ENCODE measurements at places on chromosomes 2 and 18.

GRCh38 chr2:168136392-168136977 lies 110.9 kb downstream of the STK39 start:
- DNase-seq = peak; percentile 55

- DNase-seq = no peak
These were observed 93.4 kb downstream of the PTGR3 start for GRCh38 chr18:75115514-75115913.

GRCh38 chr18:79533591-79533990 lies 137.9 kb downstream of the NFATC1 start:
- no peak for DNase-seq

- no peak for DNase-seq
These were observed 80.8 kb downstream of the GAREM1 start for GRCh38 chr18:32389858-32390257.

- DNase-seq = no peak
These were observed 36.9 kb upstream of the RAB31 start for GRCh38 chr18:9671214-9671613.

GRCh38 chr2:197972061-197972460 lies 167.7 kb downstream of the PLCL1 start:
- DNase-seq = no peak

DNA sequence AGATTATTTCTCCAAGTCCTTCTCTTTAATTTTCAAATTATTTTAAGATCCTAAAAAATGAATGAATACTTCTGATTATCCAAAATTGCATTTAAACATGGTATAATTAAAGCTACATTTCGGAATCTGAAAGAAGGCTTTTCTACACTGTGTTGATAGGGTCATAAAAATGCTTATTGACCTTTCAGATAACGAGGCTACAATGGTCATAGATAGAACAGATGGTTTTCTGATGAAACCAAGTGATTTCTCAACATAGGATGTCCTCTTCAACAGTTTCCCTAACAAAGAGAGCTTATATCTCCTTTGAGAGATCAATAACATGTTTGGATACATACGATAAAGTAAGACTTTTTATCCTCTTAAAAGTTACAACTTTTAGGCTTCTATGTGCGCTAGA lies 201.1 kb downstream of the PTH2R start:
- DNase-seq = no peak

DNA sequence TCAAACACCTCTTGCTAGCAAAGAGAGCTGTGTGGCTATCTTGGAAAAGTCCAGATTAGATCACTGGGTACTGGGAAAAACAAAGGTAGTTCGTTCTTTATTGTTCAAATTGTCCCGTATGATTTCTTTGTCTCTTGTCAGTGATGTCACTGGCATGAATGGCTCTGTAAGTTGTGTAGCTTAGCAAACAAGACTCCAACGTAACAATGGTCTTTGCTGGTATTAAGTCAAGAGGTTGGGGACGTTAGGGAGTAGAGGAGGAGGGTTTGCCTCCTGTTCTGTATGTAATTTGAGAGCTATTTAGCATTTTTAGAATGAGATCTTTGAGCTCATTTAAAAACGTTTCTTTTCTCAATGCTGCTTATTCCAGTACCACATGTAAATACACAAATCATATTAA lies 216.5 kb upstream of the SP5 start:
- no peak for DNase-seq

DNA sequence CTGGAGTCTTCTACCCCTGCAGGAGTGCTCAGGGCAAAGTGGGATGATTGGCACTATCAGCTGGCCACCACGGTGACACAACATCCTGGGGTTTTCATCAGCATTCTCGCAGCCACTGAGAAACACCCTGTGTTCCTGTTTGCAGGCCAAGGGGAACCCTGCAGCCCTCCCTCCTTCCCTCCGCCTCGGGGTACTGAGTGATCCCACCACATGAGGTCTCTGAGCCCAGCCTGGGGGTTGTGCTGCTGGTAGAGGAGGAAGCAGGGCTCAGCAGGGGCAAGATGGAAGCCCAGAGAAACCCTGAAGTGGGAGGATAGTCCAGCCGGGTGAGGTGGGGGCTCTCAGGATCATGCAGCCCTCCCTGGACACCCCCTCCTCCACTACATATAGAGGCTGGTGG lies at the start of gene OXER1:
OXER1 (minus strand) TSS at position 40 of the 400 bp plus-strand sequence. CDS start 73 bp downstream, outside the sequence.
- peak; percentile 47 for DNase-seq

GRCh38 chr18:76013057-76013456 lies 482.0 kb downstream of the ZNF516 start:
- no peak for DNase-seq

DNA sequence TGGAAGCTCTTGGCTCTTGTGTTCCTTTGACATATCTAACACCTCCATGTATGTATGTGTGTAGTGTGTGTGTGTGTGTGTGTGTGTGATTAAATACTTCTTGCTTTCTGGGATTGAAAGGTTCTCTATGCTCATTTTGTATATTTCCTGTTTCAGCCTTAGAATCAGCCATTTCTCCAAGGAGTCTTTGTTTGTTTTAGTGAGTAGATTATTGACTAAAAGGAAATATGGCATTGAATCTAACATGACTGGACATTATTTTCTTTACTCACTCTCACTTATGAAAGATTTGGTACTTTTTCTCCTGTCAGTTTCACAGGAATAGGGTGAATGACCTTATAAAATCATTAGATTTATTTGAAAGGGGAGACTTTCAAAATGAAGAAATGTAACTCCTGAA lies 413.8 kb upstream of the SLC14A2 start:
- no peak for DNase-seq

DNA sequence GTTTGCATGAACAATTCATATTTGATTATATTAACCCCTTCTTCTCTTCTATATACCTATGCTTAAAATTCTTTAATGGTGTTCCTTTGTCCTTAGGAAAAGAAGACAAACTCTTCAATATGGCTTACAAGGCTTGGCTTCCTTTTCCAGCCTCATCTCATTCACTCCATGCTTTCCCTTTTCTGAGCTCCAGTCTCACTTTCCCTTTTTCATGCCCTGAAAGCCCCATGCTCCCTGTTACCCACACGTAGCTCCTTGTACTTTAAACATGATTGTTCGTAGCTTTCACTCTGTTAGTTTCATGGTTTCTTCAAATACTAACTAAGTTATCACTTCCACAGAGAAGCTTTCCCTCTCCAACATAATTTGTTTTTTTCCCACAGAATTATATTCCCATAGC lies 161.3 kb downstream of the UBE2E3 start:
- no peak for DNase-seq

- no peak for DNase-seq
These were observed 18.3 kb upstream of the ALLC start for GRCh38 chr2:3639653-3640052.

DNA sequence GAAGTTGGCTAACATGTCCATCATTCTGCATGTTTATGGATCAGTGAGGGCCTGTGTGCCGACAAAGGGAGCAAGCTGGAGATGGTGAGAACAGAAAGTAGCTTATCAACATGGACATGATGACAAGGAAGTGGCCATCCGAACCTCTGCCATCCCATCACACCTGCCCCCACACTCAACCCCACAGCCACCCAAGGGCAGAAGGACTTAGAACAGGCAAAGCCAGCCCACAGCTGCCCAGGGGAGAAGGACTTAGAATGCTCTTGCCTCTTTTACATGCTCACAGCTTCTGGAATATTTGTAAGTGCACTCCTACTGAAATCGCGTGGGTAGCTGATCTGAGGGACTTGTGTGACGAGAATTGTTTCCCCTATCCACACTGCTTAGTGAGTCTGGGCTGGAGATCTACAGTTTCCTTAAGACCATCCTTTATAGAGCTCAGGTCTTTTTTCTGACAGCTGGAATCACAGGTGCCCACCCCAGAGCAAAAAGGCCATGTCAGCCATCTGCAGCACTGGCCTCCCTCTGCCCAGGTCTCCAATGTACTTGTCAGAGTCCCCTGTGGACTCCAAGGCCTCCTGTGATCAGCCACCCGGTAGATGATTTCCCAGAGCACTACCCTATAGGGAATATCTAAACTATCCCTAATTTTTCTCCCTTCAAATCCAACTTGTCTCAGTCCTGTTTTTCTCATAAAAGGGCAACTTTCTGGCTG lies 154.1 kb downstream of the SMAD7 start:
- DNase-seq = no peak

DNA sequence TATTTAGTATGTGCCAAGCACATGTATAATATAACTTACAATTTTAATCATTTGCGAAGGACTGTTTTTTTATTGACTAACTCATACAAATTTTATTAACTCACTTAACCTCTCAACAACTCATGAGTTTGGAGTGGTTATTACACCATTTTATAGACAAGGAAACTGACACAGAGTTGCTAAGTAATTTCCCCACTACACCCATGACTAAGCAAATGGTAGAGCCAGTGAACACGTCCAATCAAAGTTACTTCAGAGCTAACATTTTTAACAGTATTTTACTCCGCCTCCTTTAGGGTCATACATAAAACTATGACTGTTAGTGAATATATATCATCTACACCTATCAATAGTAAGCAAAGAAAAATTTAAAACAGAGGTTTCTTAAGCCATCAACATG lies 556.7 kb upstream of the FSIP2 start:
- no peak for DNase-seq

- DNase-seq = no peak
These were observed 33.4 kb downstream of the XRCC5 start for GRCh38 chr2:216142540-216142939.

GRCh38 chr2:234488913-234489451 lies 7.9 kb downstream of the ARL4C start:
- DNase-seq = peak; percentile 86

- no peak for DNase-seq
These were observed 223.1 kb downstream of the GLI2 start for GRCh38 chr2:120958623-120959366.

GRCh38 chr18:51211552-51211951 lies 14.1 kb upstream of the MEX3C start:
- peak; percentile 63 for DNase-seq

DNA sequence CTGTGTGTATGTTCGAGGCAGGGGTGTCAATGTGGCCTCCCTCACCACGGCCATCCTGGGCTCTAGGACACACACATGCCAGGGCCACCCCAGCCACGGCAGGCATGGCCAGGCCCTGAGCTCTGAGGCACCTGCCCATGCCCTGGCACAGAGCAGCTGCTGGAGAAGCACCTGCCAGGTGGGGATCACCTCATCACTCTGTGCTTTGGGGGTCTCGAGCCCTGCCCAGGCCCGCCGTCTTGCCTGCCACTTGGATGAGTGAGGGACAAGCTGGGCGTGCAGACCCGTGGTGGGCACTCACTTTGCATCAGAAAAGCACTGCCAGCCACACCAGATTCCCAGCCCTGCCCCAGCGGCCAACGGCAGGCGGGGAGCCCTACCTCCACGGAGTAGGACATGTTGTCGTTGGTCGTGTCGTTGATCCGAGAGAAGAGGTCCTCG lies 33.1 kb downstream of the KIF1A start:
- DNase-seq = no peak

DNA sequence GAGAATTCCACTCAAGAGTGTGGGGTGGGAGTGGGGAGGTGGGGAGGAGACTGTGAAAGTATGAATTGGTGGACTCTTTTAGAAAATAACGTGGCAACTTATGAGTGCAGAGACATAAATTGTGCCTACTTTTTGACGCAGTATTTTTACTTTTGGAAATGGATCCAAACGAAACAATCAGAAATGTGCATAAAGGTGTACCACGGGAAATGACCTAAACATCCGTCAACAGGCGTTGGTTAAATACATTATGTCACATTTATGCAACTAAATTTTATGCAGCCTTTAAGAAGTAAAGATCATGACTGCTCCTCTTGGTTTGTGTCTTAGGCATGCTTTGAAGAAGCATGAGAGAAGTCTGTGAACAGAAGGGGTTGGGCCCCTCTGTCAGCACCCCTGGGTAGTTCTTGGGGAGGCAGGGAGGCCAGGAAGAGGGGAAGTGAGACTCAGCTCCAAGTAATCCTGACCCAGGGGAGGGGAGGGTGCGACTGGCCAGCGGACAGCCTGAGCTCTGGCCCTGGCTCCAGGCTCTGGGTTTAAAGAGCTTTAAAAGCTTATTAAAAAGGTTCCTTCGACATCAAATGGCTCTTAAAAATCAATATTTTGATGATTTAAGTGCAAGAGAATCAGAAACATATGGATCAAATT lies 126.4 kb upstream of the HAAO start:
- no peak for DNase-seq

DNA sequence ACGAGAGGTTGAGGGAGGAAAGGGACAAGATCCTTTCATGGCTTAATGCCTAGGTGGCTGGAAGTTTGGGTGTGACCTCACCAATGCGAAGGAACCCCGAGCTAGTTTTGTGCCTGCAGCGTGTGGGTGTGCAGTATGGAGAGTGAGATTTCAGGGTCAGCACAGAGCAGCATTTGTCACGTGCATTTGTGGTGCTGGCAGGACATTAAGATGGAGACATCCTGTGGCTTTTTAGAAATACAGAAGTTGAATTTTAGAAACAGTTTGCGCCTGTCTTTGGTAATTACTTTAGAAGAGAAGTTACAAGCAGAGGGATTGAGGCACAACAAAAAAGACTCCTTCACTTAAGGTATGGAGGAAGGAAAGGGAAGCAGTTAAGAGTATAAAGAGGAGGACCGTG lies 258.2 kb upstream of the THUMPD2 start:
- DNase-seq = no peak

GRCh38 chr2:240170354-240170735 lies 29.9 kb upstream of the OTOS start:
- no peak for DNase-seq

GRCh38 chr2:47639467-47639866 lies 143.5 kb upstream of the MSH6 start:
- no peak for DNase-seq

DNA sequence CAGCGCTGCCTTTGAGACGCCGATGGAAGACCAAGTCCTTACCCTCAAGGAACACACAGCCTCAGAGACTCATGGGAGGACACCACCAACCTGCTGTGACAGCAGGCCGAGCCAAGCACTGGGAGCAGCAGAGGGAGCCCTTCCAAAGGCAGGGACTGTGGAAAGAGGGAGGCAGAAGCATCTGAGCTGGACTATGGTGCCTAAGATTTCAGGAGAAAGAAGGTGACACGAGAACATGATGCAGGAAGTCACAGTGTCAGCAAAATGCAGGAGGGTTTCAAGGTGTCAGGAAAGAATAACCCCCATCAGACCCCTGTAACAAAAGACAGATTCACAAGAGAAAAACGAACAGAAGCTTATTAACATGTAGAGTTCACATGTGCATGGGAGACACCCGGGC lies 24.2 kb upstream of the COX7A2L start:
- no peak for DNase-seq

GRCh38 chr2:234999740-235000425 lies 48.1 kb downstream of the SH3BP4 start:
- no peak for DNase-seq

GRCh38 chr18:21262979-21263378 lies 20.9 kb downstream of the GREB1L start:
- no peak for DNase-seq

- no peak for DNase-seq
These were observed 135.2 kb downstream of the RTN4 start for GRCh38 chr2:54915101-54915500.

DNA sequence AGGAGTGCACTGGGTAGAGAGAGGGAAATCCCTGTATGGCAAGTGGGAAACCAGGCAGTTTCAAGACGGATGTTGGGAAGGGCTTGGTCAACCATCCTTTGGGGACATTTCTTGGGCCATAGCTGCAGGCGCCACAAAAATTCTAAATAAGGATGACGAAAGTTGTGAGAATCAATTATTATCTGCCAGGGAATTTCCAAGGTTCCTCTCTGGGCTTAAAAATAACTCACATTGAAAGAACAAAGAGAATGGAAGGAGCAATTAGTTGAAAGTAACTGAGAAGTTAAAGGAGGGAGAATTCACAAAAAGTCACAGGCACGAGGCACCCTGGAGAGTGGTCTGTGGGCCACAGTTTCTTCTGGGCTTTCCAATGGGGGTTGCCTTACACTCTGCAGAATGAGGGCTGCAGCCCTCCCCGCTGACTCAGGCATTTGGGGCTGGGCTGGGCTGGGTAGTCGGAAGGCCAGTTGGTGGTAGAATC lies 195.7 kb downstream of the SMAD7 start:
- DNase-seq = no peak
